ENCODE measurements at places on chromosomes 16 and 17.

GRCh38 chr16:15946257-15947044 lies 3.0 kb upstream of the ABCC1 start:
- DNase-seq, result no peak

GRCh38 chr17:71703701-71704100 lies 417.1 kb upstream of the SOX9 start:
- no peak for DNase-seq

- no peak for DNase-seq
These were observed 240.3 kb upstream of the TBX2 start for GRCh38 chr17:61159221-61159814.

DNA sequence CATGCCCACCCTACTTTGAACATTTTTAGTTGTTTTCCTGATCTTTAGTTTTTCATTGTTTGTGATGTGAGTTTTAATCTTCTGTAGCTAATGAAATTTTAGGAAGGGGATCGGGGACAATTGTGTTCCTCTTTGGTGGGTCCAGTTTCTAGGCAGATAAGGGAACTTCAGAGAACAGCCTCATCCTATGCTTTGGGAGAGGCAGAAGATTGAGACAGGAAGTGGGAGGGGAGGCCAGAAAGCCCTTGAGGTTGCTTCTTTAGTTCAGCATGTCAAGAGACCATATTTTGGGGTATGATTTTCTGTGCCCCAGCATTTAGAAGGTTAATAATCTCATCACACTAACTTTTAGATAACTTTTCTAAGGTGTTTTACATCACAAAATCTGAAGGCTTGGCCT lies 191.0 kb downstream of the TANC2 start:
- no peak for DNase-seq

DNA sequence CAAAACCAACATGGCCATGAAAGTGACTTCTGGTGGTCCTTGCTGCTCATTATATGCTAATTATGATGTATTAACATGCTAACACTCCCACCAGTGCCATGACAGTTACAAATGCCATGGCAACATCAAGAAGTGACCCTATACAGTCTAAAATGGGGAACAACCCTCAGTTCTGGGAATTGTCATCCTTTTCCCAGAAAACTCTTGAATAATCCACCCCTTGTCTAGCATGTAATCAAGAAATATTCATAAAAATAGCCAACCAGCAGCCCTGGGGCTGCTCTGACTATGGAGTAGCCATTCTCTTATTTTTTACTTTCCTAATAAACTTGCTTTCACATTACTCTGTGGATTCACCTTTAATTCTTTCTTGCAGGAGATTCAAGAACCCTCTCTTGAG lies 35.9 kb downstream of the DNAJA2 start:
- DNase-seq, result no peak

DNA sequence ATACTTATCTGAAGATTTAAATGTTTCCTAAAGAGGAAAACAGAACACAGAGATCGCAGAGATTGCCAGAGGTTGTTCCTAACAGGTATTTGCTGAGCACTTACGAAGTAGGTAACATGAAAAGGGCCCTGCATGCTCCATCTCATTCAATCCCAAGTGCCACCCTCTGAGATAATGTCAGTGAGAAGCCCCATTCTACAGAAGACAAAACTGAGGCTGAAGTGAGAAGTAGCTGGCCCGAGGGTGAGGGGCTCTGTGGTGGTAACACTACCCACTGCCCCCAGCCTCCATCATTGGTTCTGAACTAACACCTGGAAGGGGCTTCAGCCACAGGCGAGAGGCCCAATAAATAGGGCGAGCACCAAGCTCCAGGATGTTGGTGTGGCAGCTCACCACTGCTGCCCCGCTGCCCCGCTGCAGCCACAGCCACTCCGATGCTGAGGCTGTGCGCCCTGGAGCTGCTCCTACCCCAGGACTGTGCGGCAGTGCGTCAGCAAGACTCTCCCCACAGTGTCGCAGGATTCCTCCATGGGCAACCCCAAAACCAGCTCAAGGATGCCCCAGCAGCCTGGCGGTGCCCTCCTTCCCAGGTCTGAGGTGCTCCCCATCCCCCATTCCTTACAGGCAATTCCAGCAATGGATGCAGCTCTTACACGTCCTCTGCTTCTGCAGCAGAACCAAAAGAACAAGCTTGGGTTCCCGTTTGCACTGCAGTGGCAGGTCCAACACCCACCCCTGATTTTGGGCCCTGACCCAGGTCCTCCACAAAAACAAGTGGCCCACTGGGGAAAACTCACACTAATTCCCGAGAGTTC lies 10.3 kb downstream of the FLCN start:
- DNase-seq, result no peak

GRCh38 chr17:45861165-45861564 lies 16.5 kb downstream of the SPPL2C start:
- DNase-seq, result no peak

GRCh38 chr17:39335704-39336223 lies 65.7 kb downstream of the FBXL20 start:
- DNase-seq, result no peak

All from cortex of kidney (tissue), 1 donor.